ENCODE measurements at places on chromosomes 4 and X.

DNA sequence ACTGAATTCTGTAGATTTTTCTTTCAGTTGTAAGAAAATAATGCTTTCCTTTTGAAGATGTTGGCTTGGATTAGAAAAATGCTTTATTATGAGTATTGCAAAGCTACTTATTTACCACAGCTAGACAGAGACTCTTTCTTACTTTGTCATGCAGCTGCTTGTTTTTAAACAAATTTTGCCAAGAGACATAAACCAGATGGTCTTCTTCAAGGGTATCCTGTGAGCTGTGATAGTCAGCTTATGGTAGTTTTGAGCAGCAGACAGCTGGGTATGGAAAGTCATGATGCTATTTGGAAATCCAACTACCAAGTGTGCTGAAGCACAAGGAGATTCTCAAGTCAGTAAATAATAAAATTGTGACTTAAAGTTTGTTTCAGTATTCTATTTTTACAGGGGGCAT lies 941.5 kb downstream of the DMD start:
- no peak for DNase-seq

GRCh38 chr4:118738090-118738489 lies 52.9 kb downstream of the METTL14 start:
- no peak for DNase-seq

- DNase-seq = no peak
Measured at GRCh38 chr4:10028910-10029309, 7.6 kb upstream of the SLC2A9 start.

- DNase-seq = no peak
Measured at GRCh38 chrX:49161632-49162031, 926 bp upstream of the MAGIX start.

- no peak for DNase-seq
Measured at GRCh38 chrX:9134366-9134765, 100.4 kb upstream of the FAM9B start.

DNA sequence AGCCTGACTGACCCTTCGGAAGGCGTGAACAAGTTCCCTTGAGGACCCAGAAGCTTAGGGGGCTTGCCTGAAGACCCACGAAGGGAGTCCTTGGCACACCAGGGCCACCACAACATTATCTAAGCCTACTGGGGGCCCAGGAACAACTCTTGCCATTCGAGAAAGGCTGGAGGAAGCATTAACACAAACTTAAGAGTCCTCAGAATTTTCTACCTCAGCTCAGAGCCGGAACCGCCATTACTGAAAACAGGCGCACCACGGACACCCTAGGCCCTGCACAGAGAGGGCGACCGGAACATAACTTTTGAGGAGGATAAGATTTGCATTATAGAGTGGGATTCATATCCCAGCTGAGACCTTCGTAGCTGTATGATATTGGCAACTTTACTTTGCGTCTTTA lies 229.1 kb downstream of the ADAM29 start:
- no peak for DNase-seq

- DNase-seq = peak; percentile 48
Measured at GRCh38 chr4:8342651-8343261, 73.2 kb downstream of the HTRA3 start.

- DNase-seq = no peak
Measured at GRCh38 chr4:161457311-161457710, 706.5 kb downstream of the FSTL5 start.

DNA sequence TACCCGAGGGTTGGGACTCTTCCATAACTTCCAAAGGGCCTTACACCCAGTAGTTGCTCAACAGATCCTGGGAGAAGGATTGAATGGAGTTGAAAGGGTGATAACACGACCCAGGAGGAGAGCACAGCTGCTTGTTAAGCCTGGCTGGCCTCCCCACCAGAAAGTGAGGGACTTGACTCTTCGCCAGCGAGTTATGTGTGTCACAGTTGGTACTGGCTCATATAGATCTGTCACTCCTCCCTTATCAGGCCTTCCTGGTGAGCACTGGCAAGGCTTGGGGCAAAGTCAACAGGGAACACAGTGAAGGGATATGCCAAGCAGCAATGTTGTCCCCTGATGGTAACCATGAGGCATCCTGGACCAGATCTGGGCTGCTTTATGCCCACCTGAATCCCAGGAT lies 35.8 kb downstream of the APLN start:
- DNase-seq = no peak

GRCh38 chr4:158817562-158818296 lies 48.9 kb downstream of the FNIP2 start:
- DNase-seq = no peak

DNA sequence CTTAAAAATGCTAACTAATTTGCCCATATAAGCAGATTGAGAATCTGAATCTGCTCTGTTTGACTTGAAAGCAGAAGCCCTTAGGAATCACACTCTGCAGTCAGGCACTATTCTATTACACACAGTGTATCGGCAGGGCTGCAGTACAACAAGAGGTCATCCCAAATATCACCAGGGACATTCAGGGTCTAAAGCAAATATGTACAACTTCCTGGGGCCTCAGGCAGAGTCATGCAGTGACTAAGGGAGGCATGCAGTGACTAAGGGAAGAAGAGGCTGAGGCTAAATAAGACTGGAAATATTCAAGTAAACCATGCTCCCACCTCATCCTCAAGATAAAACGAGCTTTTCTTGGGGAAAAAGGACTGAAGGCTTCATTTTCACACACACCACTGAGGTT lies 20.9 kb downstream of the MAPK10 start:
- no peak for DNase-seq

- DNase-seq = no peak
Measured at GRCh38 chr4:53013873-53014775, 152.0 kb downstream of the RASL11B start.

DNA sequence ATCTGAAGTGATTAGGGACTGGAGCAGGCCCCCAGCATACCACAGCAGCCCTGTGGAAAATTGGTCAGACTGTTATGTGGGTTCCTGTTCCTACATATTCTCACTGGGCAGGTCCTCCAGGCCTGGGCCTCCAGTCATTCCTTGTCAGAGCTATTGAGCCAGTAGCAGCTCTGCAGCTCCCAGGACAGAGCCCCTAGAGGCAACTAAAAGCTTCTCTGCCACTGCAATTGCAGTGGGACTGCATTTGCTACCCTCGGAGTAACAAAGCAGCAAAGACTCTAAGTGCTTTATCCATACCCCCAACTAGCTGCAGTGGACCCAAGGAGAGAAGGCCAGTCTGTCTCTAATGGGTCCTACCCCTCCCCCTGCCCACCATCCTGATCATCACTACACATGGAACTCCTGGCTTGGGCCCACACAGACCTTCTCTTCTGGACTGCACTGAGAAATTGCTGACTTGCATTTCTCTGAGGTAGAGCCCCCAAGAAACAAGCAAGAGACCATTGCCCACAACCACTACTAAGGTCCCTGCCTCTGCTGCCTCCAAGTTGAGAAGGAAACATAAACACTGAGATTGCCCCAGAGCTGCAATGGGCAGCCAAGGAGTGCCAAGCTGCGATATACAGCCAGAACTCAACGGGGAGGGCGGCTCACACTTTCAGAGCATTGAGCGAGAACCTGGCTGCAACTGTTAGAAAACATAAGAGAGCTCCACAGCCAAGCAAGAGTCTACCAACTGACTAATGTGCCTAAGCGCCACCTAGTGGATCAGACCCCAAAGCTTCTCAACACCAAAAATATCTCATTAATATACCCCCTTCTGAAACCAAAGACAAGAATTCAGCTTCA lies 738.7 kb upstream of the NDST4 start:
- peak; percentile 55 for DNase-seq

GRCh38 chr4:99025506-99025905 lies 30.0 kb downstream of the METAP1 start:
- no peak for DNase-seq

DNA sequence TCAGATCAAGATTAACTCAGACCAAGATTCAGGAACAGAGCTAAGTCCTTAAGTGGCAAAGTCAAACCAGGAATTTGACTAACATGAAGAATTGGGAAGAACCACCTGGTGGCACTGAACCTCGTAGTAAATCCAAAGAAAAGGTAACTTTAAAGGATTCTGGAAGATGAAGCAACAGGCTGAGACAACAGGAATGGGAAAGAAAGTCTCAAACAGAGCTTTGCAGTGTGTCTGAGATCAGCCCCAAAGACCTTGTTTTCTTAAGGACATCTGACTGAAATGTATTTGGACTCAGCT lies 126.1 kb downstream of the ASB9 start:
- DNase-seq = no peak

GRCh38 chr4:40157436-40157835 lies 39.4 kb upstream of the RHOH start:
- no peak for DNase-seq

GRCh38 chr4:127783026-127783769 lies 1.1 kb downstream of the HSPA4L start:
- peak; percentile 59 for DNase-seq

DNA sequence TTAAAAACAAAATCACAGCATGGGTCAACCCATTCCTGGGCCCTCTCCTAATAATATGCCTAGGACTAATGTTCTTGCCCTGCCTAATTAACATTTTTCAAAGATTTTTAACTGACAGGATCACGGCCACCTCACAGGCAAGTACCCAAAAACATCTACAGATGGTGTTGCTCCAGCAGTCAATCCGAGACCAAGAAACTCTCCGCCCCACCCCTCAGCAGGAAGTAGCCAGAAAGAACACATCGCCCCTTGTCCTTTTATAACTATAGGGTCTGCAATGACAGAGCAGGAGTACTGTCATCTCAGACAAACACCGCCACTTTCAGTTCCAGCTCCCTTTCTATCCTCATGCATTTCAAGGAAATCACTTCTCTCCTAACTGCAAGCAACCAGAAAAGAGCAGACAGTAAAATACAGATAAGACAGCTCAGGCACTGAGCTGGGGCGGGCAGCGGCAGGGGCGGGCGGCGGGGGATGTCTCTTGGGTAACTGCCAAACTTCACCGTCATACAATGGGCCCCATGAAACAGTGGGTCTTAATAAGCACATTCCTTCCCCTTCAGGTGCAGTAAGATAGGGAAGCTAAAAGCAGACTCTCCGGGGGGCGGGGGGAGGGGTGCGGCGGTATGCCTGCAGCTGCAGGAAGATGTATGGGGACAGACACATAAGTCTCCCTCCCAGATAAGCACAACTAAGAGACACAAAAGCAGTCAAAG lies 67.4 kb downstream of the ZNF182 start:
- no peak for DNase-seq

All from HEK293T (cell line).